MCF 10A (cell line): ENCODE measurements at places on chromosomes 16 and 17. TPM values are rescaled to one million over a fixed set of nuclear protein-coding genes. Genes with fewer than 3 reads are reported as not detected.
A peak's percentile ranks its signal among the peaks of the same experiment; 100 is the strongest.

Gene ARL5C
- total RNA-seq, result not detected in 2 replicates

Gene ATXN2L
- total RNA-seq, result 245 and 251 TPM in 2 replicates

Gene CCT6B
- total RNA-seq, result 4.6 and 5.7 TPM in 2 replicates

Gene GPR179
- 0.09 and 0.37 TPM in 2 replicates for total RNA-seq

Gene PPP1R27
- total RNA-seq, result 0.29 TPM in 1 of 2 replicates, not detected in the other

Gene TEX19
- not detected in 2 replicates for total RNA-seq

Gene SLC13A2
- total RNA-seq, result not detected in 2 replicates

Gene TBC1D3C
- 3.4 TPM in 1 of 2 replicates, not detected in the other for total RNA-seq

Gene CCL4L2
- total RNA-seq, result not detected in 2 replicates

Gene NHLRC4
- not detected in 2 replicates for total RNA-seq

Gene CD300LG
- not detected in 2 replicates for total RNA-seq

Gene P3H4
- total RNA-seq, result 36.4 and 41.5 TPM in 2 replicates

GRCh38 chr16:28013392-28013791, 50.1 kb downstream of the GSG1L start:
- DNase-seq, result no peak

DNA sequence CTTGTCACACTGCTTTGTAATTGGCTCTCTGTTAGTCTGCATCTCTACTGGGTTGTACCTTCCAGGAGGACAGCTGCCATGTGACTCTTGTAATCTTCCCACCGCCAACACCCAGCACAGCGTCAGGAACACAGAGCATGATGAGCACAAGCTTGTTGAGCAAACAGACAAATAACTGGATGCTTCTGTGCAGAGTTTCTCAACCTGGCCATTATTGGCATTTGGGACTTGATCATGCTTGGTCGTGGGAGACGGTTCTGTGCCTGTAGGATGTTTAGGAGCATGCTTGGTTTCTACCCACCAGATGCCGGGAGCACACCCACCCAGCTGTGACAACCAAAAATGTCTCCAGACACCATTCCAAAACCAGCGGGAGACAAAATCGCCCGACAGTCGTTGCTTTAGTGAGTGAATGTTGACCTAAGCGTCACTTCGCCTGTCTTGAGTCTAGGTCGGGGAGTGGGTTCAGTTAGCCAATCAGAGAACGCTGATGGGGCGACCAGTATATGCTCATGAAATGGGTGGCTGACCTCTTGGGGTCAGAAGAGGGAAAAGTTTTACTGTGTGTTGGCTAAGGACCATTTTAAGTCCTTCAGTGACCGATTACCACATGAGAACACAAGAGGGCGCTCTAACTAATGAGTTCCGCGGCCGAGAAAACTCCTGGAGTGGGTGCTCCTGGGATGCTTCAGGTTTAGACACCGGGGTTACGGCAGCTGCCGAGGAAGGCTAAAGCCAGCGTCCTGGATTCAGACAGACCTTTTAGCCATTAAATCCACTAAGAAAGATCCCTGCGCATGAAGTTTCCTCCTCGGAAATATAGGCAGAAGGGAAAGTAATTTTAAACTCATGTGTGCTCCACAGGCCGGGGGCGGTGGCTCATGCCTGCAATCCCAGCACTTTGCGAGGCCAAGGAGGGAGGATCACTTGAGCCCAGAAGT, 57.8 kb upstream of the TEX2 start:
- peak; percentile 92 for DNase-seq

- no peak for DNase-seq
These were observed 272.4 kb downstream of the IRF8 start for GRCh38 chr16:86171329-86171728.

- DNase-seq, result no peak
These were observed 669 bp upstream of the CRISPLD2 start for GRCh38 chr16:84818989-84819643.

DNA sequence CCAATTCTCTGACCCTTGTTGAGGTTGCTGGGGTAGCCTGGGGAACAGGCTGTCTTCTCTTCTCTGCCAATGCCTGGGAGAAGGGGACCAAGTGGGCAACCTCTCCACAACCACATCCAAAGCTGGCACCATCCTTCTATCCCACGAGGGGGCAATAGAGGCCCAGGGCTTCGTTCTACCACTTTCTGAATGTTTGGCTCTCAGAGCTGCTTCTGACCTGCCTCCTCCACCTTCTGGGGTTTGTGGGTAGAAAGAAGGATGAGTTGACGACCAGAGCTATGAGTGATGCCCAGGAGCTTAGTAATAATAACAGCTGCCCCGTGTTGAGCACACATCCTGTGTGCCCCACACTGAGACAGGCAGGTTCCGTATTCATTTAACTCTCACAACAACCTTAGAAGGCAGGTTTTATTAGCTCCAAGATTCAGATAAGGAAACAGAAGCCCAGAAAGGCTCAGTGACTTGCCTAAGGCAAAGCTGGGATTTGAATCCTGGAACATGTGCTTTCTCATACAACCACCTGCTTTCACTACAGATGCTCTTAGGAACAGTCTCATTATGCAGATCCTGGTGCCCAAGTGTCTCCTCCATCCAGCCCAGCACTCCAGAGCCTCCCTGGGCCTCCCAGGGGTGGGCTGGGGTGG, 11.1 kb downstream of the TSPOAP1 start:
- DNase-seq, result peak; percentile 78

- DNase-seq, result peak; percentile 6
These were observed 26.4 kb upstream of the RPL38 start for GRCh38 chr17:74177018-74177450.

DNA sequence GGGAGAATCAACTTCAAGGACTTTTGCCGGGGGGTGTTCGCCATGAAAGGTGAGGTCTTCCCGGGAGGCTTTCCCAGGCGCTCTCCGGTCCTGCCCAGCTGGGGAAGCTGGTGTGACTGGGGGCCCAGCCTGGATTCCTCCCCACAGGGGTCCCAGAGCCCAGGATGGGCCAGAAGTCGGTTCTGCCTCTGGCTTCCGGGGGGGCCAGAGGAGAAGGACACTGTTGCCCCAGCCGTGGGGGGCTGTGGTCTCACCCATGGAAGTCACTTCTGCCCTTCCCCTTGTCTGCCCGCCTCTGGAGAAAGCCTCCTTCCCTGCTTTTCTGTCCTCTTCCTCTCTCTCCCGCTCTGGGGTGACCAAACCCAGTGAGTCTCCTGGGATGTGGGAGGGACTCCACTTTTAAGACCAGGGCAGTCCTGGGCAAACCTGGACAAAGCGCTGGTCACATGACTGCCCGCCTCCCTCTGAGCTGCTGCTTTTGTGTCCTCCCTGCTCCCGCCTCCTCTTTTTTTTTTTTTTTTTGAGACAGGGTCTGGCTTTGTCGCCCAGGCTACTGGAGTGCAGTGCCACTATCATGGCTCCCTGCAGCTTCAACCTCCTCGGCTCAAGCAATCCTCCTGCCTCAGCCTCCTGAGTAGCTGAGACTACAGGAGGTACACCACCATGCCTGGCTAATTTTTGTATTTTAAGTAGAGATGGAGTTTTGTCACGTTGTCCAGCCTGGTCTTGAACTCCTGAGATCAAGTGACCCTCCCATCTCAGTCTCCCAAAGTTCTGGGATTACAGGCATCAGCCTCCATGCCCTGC, 40.6 kb downstream of the RAB11FIP4 start:
- DNase-seq, result no peak

DNA sequence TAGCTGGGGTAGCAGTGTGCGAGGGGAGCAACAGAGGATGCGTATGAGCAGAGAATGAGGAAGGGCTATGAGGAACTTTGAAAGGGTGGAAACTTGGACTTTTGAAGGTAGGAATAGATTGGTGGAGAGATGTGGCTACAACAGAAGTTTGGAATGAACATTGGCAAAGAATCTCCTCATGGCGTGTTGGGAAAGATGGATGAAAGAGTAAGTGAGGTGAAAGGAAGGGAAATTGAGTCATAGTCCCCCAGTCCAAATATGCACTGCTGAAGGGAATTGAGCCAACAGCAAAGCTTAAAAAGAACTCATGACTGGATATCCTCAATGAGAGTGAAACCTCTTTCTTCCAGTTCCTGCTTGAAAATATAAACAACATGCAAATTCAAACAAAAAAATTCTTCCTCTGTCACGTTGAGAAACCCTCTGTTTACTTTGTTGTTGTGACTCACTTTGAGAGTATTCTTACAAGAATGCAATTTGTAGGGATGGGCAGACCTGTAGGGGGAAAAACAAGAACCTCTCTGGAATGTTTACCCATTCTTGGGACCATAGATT, 313.2 kb upstream of the KCNJ16 start:
- peak; percentile 93 for DNase-seq

GRCh38 chr16:27455700-27456099, 53.7 kb downstream of the IL21R start:
- DNase-seq, result peak; percentile 20

GRCh38 chr16:88566158-88566557, 4.0 kb upstream of the ZC3H18 start:
- peak; percentile 12 for DNase-seq

- no peak for DNase-seq
These were observed 6.7 kb downstream of the NLRC3 start for GRCh38 chr16:3570420-3571062.

GRCh38 chr17:57487573-57487972, 231.2 kb downstream of the MSI2 start:
- no peak for DNase-seq

DNA sequence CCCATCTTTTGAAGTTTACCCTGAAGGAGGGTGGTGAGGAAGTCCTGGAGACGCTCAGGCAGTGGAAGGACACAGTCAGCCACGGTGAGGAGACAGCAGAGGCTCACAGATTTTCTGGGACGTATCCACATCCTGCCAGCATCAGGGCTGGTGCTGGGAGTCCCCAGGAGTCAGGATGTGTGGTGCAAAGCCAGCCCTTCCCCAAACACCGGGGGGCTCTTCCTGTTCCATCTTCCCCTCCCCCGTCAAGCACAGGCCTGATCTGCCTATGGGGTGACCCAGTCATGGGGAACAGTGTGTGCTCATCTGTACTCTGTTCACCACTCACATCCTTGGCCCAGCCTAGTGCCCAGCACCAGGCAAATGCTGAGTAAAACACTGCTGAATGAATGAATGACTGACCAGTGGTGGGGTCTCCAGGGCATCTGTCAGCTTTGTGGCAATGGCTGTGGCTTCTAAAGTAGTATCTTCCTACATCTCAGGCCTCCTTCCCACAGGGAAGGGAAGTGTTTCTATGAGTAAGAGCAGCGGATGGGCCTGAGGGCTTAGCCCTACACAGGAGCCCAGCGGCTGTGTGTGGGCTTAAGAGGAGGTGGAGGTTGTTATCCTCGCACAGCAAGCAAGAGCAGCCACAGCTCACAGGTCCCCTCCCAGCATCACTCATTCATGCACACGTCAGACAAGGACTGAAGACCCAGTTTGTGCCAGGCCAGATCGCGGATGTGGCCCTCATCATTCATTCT, 23.3 kb downstream of the NOS2 start:
- no peak for DNase-seq

DNA sequence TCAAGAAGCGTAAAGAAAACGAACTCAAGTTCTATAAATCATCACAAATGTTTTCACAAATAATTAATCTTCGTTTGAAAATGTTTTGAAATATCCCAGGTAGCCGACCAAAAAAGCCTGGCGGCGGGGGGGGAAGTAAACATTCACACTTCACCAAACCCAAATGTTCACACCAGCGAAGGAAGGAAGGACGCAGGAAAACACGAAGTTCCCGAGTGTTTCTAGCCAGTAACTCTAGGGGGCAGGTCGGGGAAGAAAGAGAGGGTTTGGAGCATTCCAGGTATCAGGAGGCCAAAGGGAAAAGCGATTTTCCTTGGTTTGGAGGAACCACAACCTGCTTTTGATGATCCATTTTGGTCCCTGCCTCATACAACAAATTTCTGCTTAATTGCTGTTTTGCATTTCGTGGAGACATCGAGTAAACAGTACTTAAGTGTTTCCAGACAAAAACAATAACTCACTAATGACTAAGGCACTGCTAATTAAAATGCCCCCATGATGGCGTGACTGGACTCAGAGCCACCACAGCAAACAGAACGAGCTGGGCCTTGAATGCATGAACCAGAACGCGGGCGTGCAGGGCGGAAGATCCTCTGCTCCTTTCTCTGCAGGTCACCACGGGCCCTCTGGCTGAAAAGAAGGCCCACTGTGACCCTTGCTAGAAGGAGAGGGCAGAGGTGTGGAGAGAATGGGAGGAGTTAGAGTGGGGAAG, 16.6 kb downstream of the ZFHX3 start:
- DNase-seq, result no peak

DNA sequence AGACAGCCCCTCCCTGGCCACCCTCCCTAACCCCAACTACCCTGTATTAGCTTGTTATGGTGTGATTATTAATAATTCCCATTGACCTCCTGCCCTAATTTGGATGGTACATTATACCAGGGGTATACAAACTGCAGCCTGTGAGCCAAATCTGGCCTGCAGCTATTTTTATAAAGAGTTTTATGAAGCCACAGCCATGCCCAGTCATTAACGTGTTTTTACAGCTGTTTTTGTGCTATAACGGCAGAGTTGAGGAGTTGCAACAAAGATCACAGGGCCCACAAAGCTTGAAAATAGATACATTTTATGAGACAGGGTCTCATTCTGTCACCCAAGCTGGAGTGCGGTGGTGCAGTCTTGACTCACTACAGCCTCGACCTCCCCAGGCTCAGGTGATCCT, 6.0 kb downstream of the METTL22 start:
- no peak for DNase-seq

- no peak for DNase-seq
These were observed 91.1 kb downstream of the IRF8 start for GRCh38 chr16:85989863-85990643.

GRCh38 chr17:38456031-38456815, 28.0 kb downstream of the ARHGAP23 start:
- DNase-seq, result no peak

DNA sequence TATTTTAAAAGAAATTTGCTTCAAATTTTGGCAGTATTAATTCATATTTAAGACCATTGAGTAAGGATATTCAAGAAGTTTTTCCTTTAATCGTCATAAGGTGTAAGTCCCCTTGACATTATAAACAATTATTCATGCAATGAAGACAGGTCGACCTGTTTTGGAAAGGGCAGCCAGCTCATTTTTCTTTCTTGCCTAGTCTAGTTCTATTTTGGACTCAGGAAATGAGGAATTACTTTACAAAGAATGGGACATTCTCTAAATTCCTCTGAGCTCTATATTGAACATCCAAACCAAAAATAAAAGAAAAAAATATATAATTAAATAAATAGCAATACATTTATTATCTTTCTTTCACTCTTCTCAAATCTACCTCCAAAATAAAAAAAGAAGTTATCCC, 595.6 kb upstream of the KIF2B start:
- no peak for DNase-seq

- no peak for DNase-seq
These were observed 32.8 kb upstream of the MNT start for GRCh38 chr17:2433696-2434095.

- DNase-seq, result no peak
These were observed 1.7 kb downstream of the GINS2 start for GRCh38 chr16:85686912-85687591.

- DNase-seq, result no peak
These were observed 240.9 kb downstream of the CDH11 start for GRCh38 chr16:64880994-64881393.

GRCh38 chr16:23858542-23858941, 22.8 kb downstream of the PRKCB start:
- peak; percentile 16 for DNase-seq

GRCh38 chr16:82882226-82882625, 255.5 kb downstream of the CDH13 start:
- no peak for DNase-seq
